T-helper 1 cell (primary cell): ENCODE measurements at places on chromosomes 7 and 10.

- no peak for DNase-seq
These were observed 27.7 kb downstream of the CCM2 start for GRCh38 chr7:45027774-45028114.

- no peak for DNase-seq
These were observed 55.0 kb upstream of the VWDE start for GRCh38 chr7:12458520-12459131.

DNA sequence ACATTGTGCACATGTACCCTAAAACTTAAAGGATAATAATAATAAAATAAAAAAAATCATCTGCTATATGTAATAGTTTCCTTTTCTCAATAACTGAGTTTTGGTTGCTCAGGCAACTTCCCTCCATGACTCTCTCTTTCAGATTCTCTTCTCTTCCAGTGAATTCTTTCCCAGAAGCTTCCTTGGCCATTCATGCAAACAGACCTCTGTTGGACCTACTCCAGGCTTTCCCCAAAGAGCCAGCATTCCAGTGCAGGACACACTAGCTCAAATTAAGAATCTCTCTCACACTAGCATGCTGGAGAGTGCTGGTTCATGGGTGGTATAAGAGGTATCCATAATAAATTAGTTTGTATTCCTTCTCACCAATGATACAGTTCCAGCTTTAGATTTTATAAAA lies 31.0 kb upstream of the ZEB1 start:
- DNase-seq: no peak

GRCh38 chr7:1738511-1738910 lies 68.4 kb downstream of the ELFN1 start:
- DNase-seq: no peak

GRCh38 chr7:45972629-45973312 lies 51.7 kb upstream of the IGFBP3 start:
- no peak for DNase-seq

DNA sequence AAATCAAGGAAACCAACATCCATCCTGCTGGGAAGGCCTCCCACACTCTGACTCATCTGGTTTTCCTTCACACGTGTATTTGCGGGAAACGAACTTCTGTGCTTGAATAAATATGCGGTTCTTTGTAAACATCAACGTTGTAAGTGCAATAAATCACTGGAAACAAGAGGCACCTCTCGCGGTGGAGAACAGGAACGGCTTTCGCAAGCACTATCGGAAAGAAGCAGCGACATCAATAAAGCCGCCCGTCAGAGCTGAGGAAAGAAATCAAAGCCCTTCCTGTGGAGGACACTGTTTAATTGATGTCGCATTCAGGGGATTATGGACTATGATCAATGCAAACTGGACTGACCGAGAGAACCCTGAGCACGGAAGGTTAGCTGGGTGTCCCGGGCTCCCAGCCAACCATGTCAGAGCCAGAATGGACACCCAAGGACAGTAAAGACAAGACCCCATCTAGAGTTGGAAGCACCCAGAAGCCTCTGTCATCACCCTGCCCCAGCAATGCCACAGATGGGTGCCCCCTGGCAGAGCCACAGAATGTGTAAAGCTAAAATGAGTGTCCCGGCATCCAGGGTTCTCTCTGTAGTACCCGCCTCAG lies 37.6 kb downstream of the OAT start:
- DNase-seq: no peak
